ENCODE measurements at places on chromosomes 5 and 9.

DNA sequence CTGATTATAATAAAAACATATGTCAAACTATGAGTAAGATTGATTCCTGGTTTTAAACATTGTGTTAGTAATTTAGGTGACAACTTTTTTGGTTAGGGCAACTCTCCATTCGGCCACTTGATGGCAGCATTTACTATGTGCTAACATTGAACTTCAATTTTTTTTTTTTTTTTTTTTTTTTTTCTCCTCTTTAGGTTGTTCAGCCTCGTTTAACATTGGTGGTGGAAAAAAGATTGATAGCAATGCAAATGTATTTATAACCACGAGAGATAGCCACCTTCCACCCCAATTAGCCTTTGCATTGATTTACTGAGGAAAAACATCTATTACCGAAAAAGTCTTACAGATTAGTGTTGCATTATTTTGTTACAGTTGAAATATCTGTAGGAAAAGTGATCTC lies 159.1 kb downstream of the CSNK1G3 start:
- DNase-seq: peak; percentile 31

- DNase-seq: no peak
Observed at GRCh38 chr9:115305543-115305942, 187.6 kb upstream of the TNC start.

GRCh38 chr9:17865881-17866280 lies 287.0 kb downstream of the SH3GL2 start:
- DNase-seq: no peak

- peak; percentile 15 for DNase-seq
Observed at GRCh38 chr5:74895906-74896305, 29.7 kb upstream of the FAM169A start.

DNA sequence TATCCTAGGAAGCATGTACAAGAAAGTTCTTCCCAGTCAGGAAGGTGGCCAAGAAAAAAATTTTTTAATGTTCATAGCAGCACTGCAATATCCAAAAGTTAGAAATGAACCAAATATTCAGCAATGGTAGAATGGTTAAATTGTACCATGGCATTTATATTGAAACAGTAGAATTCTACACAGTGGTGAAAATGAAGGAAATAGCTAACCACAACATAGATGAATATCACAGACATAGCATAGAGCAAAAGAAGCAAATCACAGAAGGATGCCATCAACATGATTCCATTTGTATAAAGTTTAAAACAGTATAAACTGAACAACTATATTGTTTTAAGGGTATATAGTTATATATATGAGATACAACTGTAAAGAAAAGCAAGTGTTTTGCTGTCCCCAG lies 10.7 kb upstream of the ANKDD1B start:
- no peak for DNase-seq

GRCh38 chr5:143882520-143882919 lies 70.6 kb downstream of the HMHB1 start:
- DNase-seq: no peak

GRCh38 chr5:116451066-116451465 lies 123.6 kb downstream of the SEMA6A start:
- no peak for DNase-seq
